AG08395 (cell line): ENCODE measurements at places on chromosomes 2 and 18.

GRCh38 chr18:57738078-57738477 lies 65.0 kb downstream of the ATP8B1 start:
- peak; percentile 5 for DNase-seq

- DNase-seq = no peak
These were observed 45.5 kb downstream of the PPP3R1 start for GRCh38 chr2:68206793-68207192.

DNA sequence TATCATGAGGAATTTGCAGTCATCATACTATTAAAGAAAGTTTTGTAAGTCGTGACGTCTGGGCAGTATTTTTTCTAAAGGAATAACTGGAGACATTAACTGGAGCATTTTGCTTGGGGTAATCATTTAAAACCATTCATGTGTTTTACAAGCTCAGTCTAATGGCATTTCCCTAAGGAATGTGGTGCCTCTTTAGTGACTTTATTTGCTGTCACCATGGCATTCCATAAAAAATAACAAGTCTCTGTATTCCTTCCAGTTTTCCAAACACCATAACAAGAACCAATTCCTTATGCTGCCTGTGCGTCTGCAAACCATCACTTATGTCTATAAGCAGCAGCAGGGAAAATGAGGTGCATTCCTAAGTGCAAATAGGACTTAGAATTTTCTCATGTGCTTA lies 82.8 kb downstream of the EPB41L3 start:
- DNase-seq = peak; percentile 10

GRCh38 chr2:219671279-219671678 lies 43.8 kb downstream of the SLC4A3 start:
- no peak for DNase-seq

GRCh38 chr18:21300035-21300907 lies 58.2 kb downstream of the GREB1L start:
- DNase-seq = no peak

DNA sequence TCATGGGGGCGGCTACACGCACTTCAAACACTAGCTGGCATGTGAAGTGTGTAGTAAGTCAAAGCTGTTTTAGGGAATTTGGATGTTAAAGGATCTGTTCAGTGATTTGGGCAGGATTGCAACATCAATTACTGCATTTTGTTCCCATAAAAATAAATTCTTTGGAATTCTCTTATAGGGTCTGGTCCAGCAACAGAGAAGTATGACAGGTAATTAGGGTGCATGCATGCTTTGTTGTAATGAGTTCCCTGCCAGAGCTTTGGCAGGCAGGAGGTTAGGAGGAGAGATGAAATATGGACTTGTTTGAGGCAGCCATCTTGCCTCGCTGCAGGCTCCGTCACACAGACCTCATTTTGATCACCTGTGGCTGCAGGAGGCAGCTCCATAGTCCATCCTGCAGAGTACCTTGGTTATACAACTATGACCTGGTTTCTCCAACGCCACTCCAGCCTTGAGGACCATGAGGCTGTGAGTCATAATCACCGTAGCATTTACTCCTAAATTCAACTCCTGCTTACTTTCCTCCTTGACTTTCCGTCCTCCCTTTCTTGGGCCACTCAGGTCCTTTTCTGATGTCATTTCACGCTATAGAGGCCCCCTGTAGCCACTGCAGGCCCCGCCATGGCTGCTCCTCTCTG lies 26.5 kb upstream of the EML4 start:
- no peak for DNase-seq

- no peak for DNase-seq
These were observed 182.2 kb upstream of the STON1 start for GRCh38 chr2:48347712-48348111.

GRCh38 chr2:120744817-120745216 lies 9.1 kb downstream of the GLI2 start:
- no peak for DNase-seq

DNA sequence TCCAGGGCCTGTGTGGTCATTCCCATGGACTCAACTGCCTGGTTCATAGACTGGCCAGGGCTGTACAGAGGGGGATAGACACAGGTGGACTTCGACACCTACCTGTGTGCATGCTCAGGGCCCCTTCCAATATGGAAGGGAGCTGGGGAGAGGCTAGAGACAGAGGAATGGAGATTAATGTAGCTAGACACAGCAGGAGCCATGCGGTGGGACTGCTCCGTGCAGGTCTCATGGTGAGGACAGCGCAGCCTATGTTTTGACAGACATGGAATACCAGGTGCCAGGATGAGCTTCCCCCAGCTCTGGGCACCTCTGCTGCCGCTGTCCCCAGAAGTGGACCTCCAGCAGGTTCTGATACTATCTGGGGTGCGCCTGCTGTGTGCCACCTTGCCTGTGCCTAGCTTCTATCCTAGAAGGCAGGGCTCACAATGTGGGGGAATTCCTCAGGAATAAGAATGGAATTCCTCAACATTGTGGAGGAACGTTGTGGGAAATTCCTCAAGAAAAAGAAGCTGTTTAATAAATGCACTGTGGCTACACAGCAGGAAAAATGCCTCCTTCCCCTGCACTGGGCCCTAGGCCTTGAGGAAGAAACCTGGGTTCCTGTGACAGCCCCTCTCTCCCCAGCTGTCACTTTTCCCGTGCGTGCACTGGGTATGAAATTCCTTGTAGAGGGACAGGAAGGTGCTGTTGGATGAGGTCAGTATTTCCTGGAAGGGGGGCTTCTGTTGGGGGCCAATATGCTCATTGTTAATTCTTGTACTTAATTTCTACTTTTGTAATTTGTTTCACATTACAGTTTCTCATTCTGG lies 7.3 kb downstream of the IL1R1 start:
- DNase-seq = no peak

- DNase-seq = no peak
These were observed 111.4 kb downstream of the COPS8 start for GRCh38 chr2:237196866-237197618.

DNA sequence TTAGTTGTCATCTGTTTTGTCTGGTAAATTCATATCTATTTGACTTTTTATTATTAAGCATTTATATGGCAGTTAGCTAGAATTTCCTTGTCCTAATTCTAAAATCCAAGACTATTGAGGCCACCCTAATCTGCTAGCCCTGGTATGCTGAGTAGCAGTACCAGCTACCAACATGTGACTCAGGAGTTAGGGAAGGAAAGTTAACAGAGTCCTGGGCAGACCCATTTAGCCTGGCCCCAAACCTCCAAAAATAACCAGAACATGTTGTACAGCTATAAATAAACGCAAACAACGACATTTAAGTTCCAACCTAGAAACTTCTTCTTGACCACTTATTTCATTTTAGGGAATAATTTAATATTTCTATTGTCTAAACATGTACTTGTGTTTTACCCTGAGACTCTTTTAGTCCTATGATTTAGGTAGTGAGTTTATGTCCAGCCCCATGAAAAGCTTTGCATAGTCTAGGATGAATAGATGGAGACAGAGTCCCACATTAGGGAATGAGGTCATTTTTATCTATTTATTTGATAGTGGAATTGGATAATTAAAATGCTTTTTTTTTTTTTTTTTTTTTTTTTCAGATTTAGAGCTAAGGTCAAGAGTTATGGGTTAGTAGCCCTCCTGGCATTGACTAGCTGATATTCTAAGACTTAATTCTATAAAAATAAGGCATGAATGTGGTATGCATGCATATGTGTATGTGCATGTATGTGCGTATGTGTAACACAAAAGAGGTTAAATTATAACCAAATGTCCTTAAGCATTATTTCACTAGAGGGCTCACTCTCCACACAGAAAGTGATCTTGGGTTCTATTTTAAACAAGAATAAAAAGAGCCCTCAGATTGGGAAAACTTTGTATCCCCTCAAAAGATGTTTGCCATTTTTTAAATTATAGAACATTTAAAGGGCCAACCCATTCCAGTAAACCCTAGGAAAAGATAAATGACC lies 160.1 kb upstream of the MAPRE2 start:
- no peak for DNase-seq

GRCh38 chr18:70234667-70235459 lies 29.4 kb upstream of the RTTN start:
- DNase-seq = peak; percentile 76

DNA sequence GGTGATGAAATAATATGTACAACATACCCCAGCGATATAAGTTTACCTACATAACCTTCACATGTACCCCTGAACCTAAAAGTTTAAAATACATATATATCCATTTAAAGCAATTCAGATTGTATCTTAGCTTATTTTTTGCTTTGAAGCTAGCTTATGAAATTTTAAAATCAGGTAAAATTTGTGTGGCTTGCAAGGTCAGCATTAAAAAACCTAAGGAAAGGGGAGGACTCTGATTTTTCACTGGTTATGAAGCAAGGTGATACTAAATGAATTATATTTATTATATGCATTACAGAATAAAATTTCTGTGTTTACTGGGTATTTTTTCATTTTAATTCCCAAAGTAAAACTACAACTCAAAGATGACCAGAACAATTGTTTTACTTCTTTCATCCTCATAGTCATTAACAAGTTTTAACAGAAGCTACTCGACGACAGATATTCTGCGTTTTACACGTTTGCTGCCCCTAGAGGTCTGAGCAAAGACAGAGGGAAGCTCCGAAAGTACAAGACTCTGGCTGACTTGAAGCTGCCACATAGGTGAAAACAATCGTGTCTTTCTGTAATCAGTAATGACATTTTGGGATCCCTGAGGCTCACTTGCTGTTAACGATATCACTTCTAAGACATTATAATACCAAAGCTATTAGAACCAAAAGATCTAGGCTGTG lies 17.1 kb downstream of the PKP4 start:
- no peak for DNase-seq

GRCh38 chr2:39435741-39436591 lies 1.1 kb downstream of the MAP4K3 start:
- peak; percentile 27 for DNase-seq

- no peak for DNase-seq
These were observed 100.1 kb upstream of the ST3GAL5 start for GRCh38 chr2:85988914-85989270.

DNA sequence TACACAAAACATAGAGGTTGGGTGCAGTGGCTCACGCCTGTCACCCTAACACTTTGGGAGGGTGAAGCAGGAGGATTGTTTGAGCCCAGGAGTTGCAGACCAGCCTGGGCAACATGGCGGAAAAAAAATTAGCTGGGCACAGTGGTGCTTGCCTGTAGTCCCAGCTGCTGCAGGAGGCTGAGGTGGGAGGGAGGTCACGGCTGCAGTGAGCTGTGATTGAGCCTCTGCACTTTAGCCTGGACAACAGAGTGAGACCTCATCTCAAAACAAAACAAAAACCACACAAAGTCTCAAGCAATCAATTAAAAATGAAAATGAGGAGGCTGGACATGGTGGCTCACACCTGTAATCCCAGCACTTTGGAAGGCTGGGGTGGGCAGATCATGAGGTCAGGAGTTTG lies 4.9 kb downstream of the NOP58 start:
- no peak for DNase-seq

DNA sequence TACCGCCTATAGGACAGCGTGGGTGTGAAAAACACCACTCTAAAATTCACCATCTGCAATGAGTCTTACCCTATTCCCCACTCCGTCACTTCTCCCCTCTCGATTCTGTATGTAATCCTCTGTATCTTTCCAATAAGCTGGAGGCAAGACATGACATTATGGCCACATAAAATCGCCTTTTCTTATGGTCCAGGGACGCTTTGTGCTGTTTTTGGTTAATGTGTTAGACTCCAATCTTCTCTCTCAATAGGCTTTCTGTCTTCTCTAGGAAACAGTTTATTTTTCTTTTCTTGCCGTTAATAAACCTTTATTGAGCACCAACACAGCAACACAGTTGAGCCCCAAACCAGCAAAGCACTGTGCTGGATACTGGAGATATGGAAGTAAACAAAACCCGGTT lies 37.9 kb upstream of the ZCCHC2 start:
- no peak for DNase-seq

DNA sequence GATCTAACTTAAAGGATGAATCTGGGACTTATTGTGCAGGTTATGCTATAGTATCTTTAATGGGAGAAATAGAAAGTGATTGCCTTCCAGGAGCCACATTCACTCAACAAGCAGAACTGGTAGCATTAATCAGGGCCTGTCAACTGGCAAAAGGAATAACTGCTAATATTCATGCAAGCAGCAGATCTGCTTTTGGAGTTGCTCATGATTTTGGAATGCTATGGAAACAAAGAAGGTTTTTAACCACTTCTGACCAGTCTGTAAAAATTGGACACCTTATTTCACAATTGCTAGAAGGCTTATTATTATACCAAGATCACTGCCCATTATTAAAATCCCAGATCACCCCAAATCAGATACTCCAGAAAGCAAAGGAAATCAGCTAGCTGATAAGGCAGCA lies 200.4 kb downstream of the MREG start:
- DNase-seq = peak; percentile 63

GRCh38 chr18:10258836-10259474 lies 195.5 kb upstream of the APCDD1 start:
- DNase-seq = no peak

GRCh38 chr18:55353806-55354205 lies 234.2 kb downstream of the TCF4 start:
- DNase-seq = peak; percentile 21

DNA sequence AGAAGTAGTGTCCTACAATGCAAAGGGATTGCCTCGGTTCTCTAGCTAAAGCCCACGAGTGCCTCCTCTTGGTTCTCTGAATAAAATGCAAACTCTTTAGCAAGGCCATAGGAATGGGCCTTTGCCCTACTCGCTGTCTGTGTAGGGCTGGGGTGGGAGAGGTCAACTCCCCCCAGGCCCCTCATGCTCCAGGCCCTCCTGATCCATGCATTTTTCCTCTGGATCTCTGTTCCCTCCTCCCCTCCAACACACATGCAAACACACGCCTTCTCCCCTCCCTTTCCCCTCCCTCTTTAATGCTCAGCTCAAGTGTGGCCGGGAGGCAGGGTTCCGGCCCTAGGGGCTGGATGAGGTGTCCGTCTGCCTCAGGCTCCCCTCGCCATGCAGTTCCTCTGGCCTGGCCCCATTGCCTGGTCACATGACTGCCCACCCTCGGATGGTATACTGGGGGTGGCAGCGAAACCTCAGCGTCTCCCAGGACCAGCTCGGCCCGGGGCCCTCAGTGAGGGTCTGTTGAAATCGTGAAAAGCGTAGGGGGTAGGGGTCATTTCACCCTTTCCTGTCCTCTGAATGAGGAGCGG lies 14.9 kb upstream of the KLF11 start:
- no peak for DNase-seq

DNA sequence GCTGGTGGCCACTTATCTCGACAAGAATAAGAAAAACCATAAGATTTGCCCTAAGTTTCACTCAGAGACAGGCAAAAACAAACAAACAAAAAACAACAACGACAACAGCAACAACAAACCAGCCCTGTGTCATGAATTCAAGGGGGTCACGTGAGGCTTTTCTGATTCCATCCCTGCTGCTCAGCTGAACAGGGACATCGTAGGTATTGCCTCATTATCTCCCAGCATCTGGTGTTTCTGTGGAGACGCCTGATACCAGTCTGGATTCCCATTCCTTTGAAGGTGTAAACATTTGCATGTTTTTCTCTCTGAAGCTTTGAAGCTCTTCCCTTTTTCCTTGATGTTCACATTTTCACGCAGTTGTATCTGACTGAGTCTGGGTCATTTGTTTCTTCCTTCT lies 117.4 kb downstream of the KCNF1 start:
- no peak for DNase-seq

- peak; percentile 66 for DNase-seq
These were observed 19.6 kb upstream of the STON1 start for GRCh38 chr2:48510329-48510728.

GRCh38 chr2:62042944-62043343 lies 137.5 kb downstream of the COMMD1 start:
- DNase-seq = no peak

- DNase-seq = no peak
These were observed 31.5 kb upstream of the PGAP1 start for GRCh38 chr2:196957881-196958525.

GRCh38 chr2:237312021-237312755 lies 101.8 kb downstream of the COL6A3 start:
- no peak for DNase-seq

- DNase-seq = no peak
These were observed 13.1 kb downstream of the KRCC1 start for GRCh38 chr2:88042476-88042875.
